NCI-H446 (cell line): ENCODE measurements at places on chromosomes 7 and 10.

DNA sequence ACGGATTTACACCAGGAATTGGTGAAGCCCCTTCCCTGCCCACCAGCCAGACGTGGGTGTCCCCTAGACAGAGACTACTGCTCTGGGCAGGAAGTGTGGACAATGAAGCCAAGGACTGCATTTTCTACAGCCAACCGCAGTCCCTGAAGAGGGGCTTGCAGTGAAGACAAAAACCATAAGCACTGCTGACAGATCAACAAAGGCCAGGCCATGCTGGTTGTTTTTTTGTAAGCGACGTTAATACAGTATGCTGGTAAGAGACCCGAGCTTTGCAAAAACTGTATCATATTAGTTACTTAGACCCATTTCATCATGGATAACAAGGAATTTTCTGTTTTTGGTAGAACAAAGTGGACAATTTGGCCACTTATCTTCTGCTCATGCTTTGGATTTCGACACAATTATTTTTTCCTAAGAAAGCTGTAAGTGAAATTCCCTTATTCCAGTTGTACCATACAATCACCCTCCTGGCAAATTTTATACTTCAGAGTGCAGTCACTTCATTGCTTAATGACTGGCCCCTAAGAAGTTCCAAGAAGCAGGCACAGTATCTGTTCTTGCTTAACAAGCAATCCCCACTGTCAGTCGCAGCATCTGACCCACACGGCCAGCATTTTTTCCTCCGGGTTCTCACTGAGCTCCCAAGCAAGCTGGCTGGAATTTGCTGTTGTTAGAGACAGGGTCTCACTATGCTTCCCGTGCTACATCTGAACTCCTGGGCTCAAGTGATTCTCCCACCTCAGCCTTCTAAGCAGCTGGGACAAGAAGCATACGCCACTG is 163.5 kb downstream of the PARD3 start:
- DNase-seq: no peak

DNA sequence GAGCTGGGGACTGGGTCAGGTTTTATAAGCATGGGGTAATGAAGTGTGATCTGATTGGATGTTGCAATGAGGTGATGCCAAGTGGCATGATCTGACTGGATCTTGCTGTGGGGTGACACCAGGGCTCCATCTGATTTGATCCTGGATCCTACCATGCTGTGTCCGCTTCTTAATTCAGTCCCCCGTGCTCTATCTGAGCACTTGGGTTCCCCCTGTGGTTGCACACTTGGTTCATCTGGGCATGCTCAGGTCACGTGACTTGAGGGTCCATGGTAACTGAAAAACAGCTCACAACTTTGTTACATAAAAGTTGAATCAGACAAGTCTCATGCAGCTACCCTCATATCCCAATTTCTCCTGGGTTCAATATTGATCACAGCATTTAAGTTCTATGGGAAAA is 448.6 kb upstream of the NRP1 start:
- DNase-seq: no peak

GRCh38 chr10:76115471-76116155 is 684.2 kb downstream of the LRMDA start:
- no peak for DNase-seq

DNA sequence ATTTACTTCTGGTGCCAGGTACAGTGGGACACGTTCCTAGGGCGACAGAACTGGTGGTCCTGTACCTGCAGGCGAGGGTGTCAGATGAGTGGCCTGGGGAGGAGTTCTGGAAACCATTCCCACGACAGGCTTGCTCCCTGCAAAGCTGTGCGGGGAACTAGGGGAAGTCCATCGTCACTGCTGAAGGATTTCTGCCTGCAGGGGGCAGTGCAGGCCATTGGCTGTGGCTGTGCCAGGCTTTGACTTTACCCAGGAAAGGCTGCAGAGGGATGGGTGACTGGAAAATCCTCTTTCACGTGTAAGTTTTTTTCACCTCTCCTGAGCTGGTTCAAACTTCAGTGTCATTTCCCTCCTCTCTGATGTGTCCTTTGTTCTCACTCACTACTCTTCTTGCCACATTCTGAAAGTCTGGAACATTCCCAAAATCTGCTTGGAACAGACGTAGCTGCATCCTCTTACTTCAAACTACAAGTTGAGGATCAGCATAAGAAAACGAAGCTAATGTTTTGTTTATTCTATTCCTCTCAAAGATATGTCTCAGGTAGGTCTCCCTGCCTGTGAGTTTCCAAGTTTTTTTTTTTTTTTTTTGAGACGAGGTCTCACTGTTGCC is 126.5 kb downstream of the SH2D4B start:
- DNase-seq: peak; percentile 68

- no peak for DNase-seq
Measured at GRCh38 chr10:127119936-127120335, 76.5 kb downstream of the INSYN2A start.

- no peak for DNase-seq
Measured at GRCh38 chr10:78935697-78936407, 132.9 kb upstream of the ZMIZ1 start.

- no peak for DNase-seq
Measured at GRCh38 chr10:71459513-71459912, 62.8 kb downstream of the CDH23 start.

DNA sequence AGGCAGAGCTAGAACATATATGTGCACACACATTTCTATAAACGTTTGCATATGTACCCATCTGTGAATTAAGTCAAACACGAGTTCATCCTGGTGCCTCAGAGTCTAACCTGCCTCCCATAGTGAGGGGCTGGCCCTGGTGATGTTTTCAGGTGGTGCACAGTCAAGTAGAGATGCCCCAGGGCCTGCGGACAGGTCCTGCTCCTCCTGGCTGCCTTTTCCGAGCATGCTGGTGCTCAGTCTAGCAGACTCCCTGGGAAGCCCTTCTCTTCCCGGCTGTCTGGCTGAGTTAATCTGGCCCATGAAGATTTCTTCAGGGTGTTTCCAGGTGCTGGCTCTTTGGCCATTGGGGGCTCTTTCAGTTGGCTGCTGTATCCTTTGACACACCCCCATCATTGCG is 14.3 kb downstream of the ADCY1 start:
- DNase-seq: no peak

- no peak for DNase-seq
Measured at GRCh38 chr7:17236171-17236570, 62.3 kb upstream of the AHR start.

GRCh38 chr7:42143711-42144600 is 93.1 kb downstream of the GLI3 start:
- no peak for DNase-seq

GRCh38 chr7:69880840-69881239 is 282.6 kb downstream of the AUTS2 start:
- no peak for DNase-seq

DNA sequence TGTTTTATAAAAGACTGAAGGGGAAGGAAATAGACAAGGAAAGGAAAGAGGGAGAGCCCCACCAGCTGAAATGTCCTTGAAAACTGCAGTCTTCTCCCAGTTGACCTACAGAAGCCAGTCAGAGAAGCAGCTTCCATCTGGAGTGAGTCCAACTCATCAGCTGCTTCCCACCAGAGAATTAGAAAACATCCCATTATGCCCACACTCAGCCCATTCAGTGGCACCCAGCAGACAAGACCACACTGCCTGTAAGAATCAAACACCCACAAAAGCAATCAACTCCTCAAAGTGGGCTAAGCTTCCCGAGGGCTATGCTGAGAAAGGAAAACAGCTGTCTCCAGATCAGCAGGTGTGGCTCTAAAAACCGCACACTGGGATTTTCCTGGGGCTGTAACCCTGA is 29.6 kb upstream of the TMEM213 start:
- no peak for DNase-seq

DNA sequence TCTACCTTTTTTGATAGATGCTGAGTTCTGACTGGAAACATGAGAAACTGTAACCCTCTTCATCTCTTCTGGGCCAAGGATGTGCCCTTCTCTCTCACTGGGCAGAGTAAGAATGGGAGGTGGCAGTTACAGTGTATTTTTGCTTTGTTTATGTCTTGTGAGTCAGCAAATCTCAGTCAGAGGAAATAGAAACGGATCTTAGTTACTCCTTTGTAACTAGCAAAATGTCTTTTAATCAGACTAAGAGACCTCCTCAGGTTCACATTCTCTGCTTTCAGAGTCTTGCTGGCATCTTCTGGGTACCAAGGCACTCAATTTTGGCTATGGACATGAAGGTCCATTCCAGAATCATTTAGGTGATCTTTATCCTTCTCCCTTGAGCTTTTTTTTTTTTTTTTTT is 70.9 kb downstream of the HHEX start:
- no peak for DNase-seq

GRCh38 chr10:75864717-75865116 is 433.3 kb downstream of the LRMDA start:
- DNase-seq: no peak

DNA sequence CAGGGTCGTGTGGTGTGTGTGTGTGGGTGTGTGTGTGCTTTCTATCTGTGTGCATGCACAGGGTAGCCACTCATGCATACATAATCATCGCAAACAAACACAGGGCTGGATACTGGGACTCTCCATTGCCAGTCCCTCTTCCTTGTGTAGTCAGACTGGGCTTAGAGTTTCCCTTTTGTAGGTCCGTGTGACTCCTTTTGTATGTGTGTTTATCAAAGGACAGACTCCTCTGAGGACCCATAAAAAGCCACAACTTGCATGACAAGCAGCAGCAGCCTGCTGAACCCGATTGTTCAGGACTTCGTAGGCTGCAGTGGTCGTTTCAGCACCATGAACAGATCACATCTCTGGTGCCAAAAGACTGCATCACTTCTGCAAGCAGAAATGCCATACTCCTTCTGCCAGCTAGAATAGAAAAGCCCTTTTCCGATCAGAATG is 895 bp downstream of the VSTM2A start:
- DNase-seq: no peak

- peak; percentile 50 for DNase-seq
Measured at GRCh38 chr10:13099144-13099665, 758 bp upstream of the OPTN start.

DNA sequence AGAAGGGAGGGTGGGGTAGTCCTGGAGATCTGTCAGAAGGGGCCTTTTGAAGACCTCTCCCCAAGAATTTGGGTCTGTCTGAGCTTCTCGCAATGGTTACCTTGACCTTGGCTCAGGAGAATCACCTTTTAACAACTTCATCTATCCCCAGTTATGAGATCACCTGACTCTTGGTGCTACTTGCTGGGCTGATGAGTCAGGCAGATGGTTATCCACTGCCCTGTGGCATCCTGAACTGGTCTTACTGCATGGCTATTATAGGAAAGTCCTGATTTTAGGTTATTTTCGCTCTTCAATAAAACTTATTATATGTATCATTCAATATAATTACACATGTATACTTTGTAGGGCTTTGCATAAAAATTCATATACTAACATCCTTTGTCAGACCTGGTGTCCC is 274.7 kb downstream of the GFRA1 start:
- DNase-seq: no peak

DNA sequence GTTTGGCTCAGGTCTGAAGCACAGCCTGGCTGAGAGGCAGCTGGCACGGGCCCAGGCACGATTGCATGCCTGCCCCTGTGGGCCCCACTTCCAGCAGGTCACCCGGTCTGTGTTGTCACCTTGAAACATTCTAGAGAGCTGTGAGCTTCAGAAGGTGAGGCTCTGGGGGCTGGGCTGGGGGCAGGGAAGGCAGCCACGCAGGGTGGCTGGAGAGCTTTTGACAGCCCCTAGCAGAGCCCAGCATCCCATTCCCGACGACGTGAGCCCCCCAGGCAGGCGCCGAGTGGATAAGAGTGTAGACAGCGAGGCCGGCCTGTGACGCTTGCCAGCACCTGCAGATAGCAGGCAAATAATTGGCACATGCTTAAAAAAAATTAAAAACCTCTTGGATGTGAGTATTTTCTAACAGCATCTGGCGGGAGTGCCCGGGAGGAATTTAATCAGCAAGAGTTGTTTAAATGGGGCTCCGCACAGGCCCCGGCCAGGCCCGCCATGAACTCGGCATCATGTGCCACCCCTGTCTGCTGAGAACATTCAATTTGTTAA is 212.0 kb upstream of the TBX20 start:
- no peak for DNase-seq

DNA sequence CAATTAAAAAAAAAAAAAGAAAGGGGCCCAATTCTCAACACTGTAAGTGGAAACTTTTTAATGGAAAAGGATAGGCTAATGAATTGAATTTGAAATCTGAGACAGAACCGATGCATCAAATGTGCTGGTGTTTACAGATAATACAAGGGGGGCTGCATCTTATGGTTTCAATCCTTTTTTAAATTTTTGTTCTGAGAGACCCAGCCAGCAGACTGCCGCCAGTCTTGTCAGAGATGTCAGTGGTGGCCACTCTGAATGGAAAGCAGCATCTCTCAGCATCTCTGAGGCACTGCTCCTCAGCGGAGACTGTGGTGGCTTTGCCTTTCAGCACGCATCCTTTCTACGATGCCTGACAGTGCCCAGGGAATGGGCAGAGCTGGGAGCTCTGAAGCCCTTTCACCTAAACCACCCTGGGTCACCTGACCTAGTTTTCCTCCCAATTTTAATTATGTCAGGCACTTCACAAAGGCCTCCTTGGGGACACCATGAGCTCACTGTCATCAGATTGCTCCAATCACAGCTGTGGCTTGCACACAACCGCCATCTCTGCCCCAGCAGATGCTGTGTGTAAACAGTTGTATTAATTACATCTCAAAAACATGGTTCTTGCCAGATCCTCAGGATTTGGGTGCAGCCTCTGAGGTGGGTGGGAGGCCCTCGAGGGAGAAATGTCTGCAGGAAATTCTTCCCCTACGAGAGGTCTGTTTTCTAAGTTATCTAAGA is 81.2 kb downstream of the EGFR start:
- DNase-seq: no peak

GRCh38 chr7:1027242-1028043 is 16.9 kb upstream of the GPR146 start:
- DNase-seq: no peak

GRCh38 chr10:68957284-68957615 is 1.3 kb downstream of the DDX21 start:
- DNase-seq: no peak

- no peak for DNase-seq
Measured at GRCh38 chr10:63498665-63499064, 22.5 kb upstream of the REEP3 start.

DNA sequence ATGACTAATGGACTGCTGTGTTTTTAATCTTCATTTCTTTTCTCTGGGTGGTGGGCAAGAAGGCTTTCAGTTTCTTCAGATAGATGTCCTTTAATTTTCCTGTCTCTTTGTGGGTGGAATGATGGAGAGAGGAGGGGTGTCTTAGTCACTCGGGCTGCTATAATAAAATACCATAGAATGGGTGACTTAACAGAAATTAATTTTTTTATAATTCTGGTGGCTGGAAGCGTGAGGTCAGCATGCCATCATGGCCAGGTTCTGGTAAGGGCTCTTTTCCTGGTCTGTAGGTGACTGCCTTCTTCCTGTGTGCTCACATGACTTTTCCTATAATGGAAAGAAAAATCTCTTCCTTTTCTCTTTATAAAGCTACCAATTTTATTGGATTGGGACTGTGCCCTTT is 6.3 kb downstream of the RSBN1L start:
- DNase-seq: no peak

GRCh38 chr7:87473986-87474385 is 1.5 kb downstream of the ABCB4 start:
- no peak for DNase-seq

- peak; percentile 18 for DNase-seq
Measured at GRCh38 chr10:75403144-75403938, 1.8 kb upstream of the ZNF503 start.

- DNase-seq: no peak
Measured at GRCh38 chr10:82856957-82857613, 982.1 kb downstream of the NRG3 start.
